Naive thymus-derived CD8-positive, alpha-beta T cell (primary cell): ENCODE measurements at places on chromosomes 1 and 21. TPM values are rescaled to one million over a fixed set of nuclear protein-coding genes. Genes with fewer than 3 reads are reported as not detected.

Gene TSPAN1
- total RNA-seq = not detected

Gene RORC
- not detected for total RNA-seq

Gene SLC45A1
- total RNA-seq = 1.2 TPM

Gene TAS1R1
- not detected for total RNA-seq

Gene KCNK1
- total RNA-seq = not detected

Gene ZBTB17
- 49.3 TPM for total RNA-seq

Gene LCE1F
- total RNA-seq = not detected

Gene FAM167B
- 1.7 TPM for total RNA-seq

Gene RNU1-4
- total RNA-seq = 3,916 TPM

- DNase-seq = no peak
- no peaks in the 10 kb centered on the region for H3K27me3 ChIP-seq
- H3K4me3 ChIP-seq = no peak overlapping the region
- H3K27ac ChIP-seq = no peak overlapping the region
- no peaks in the 10 kb centered on the region for H3K4me1 ChIP-seq
Measured at GRCh38 chr1:32733582-32734321, 31.2 kb upstream of the SYNC start.

GRCh38 chr1:246608616-246609376 is 42.5 kb downstream of the CNST start:
- peaks cover 26% of the 10 kb centered on the region for H3K4me1 ChIP-seq
- no peaks in the 10 kb centered on the region for H3K27me3 ChIP-seq
- H3K27ac ChIP-seq = peak overlapping the region; percentile 30
- no peak for DNase-seq
- H3K4me3 ChIP-seq = peak overlapping the region; percentile 22

- no peak overlapping the region for H3K4me3 ChIP-seq
- H3K27me3 ChIP-seq = peaks cover 9% of the 10 kb centered on the region
- no peak for DNase-seq
- no peaks in the 10 kb centered on the region for H3K36me3 ChIP-seq
- H3K4me1 ChIP-seq = peaks cover 18% of the 10 kb centered on the region
Measured at GRCh38 chr1:234515821-234516241, 36.9 kb upstream of the TARBP1 start.

- H3K27ac ChIP-seq = no peak overlapping the region
- no peak for DNase-seq
- no peaks in the 10 kb centered on the region for H3K27me3 ChIP-seq
- no peak overlapping the region for H3K4me3 ChIP-seq
- H3K36me3 ChIP-seq = peaks cover 5% of the 10 kb centered on the region
Measured at GRCh38 chr1:51263147-51263877, 27.2 kb downstream of the RNF11 start.

GRCh38 chr1:238141353-238141752 is 250.6 kb upstream of the ZP4 start:
- H3K27me3 ChIP-seq = no peaks in the 10 kb centered on the region
- H3K4me1 ChIP-seq = no peaks in the 10 kb centered on the region
- H3K27ac ChIP-seq = no peak overlapping the region
- no peaks in the 10 kb centered on the region for H3K36me3 ChIP-seq
- no peak overlapping the region for H3K4me3 ChIP-seq
- DNase-seq = no peak

- H3K4me3 ChIP-seq = no peak overlapping the region
- DNase-seq = no peak
- H3K36me3 ChIP-seq = no peaks in the 10 kb centered on the region
Measured at GRCh38 chr1:99315305-99315704, 51.0 kb downstream of the PLPPR4 start.

- no peak for DNase-seq
- peaks cover 82% of the 10 kb centered on the region for H3K4me1 ChIP-seq
- no peak overlapping the region for H3K4me3 ChIP-seq
- H3K36me3 ChIP-seq = no peaks in the 10 kb centered on the region
- H3K27me3 ChIP-seq = no peaks in the 10 kb centered on the region
Measured at GRCh38 chr1:235270625-235271024, 57.4 kb downstream of the ARID4B start.

DNA sequence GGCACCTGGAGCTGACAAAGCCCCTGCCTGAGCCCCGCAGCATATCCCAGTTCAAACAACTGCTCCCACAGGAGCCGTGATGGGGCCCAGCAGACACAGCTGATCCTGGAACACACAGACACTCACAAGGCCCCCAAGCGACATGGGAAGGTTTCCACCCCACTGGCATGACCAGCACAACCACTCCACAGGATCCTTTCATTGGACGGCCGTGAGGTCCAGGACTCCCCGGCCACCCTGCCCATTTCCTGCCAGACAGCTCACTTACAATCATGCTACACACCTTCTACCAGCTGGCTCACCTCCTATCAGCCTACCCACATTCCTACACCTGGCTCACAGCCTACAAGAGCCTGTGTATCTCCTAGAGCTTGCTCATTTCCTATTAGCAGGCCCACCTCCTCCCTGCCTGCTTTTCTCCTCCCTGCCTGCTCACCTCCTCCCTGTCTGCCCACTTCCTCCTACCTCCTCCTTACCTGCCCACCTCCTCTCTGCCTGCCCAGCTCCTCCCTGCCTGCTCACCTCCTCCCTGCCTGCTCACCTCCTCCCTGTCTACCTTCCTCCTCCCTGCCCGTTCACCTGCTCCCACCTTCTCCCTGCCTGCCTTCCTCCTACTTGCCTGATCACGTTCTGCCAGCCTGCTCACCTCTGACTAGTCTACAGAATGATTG is 73.9 kb downstream of the MATN1 start:
- H3K4me1 ChIP-seq = peaks cover 13% of the 10 kb centered on the region
- H3K27me3 ChIP-seq = peaks cover 46% of the 10 kb centered on the region
- H3K36me3 ChIP-seq = no peaks in the 10 kb centered on the region

DNA sequence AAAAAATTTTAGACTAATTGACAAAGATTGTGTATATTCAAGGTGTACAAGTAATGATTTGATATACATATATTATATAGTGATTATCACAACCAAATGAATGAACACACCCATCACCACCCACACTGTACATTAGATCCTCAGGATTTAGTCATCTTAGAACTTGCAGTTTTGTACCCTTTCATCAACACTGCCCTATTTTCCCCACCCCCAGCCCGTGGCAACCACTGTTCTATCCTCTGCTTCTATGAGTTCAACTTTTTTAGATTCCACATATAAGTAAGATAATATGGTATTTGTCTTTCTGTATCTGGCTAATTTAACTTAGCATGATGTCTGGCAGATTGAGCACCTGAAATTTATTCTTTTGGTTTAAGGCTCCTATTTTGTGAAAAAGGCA is 173.6 kb downstream of the IER5 start:
- H3K4me3 ChIP-seq = no peak overlapping the region
- no peak for DNase-seq
- H3K36me3 ChIP-seq = no peaks in the 10 kb centered on the region
- no peak overlapping the region for H3K27ac ChIP-seq
- H3K4me1 ChIP-seq = no peaks in the 10 kb centered on the region

DNA sequence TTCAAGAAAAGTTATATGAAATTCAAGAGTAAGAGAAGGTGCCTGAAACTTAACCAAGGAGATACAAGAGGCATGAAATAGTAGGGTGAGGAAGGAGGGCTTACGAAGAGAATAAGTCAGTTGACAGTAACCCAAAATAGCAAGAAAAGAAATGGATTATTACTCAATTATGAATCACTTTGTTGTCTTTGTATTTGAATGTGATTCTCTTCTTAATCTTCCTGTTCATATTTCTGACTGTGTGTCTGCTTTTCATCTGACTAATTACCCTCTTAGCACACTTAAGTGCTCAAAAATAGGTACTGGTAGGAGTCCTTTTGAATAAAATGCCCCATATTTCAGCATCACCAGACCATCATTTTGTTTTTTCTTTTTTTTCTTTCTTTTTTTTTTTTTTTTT is 39.4 kb downstream of the GLMN start:
- no peak overlapping the region for H3K4me3 ChIP-seq
- H3K27ac ChIP-seq = no peak overlapping the region
- no peaks in the 10 kb centered on the region for H3K27me3 ChIP-seq
- DNase-seq = no peak
- H3K4me1 ChIP-seq = no peaks in the 10 kb centered on the region

GRCh38 chr1:114152508-114153260 is 985 bp downstream of the SYT6 start:
- H3K36me3 ChIP-seq = no peaks in the 10 kb centered on the region
- no peak for DNase-seq
- H3K27ac ChIP-seq = no peak overlapping the region
- H3K27me3 ChIP-seq = peaks cover 61% of the 10 kb centered on the region
- H3K4me1 ChIP-seq = peaks cover 20% of the 10 kb centered on the region
- peak overlapping the region; percentile 46 for H3K4me3 ChIP-seq

DNA sequence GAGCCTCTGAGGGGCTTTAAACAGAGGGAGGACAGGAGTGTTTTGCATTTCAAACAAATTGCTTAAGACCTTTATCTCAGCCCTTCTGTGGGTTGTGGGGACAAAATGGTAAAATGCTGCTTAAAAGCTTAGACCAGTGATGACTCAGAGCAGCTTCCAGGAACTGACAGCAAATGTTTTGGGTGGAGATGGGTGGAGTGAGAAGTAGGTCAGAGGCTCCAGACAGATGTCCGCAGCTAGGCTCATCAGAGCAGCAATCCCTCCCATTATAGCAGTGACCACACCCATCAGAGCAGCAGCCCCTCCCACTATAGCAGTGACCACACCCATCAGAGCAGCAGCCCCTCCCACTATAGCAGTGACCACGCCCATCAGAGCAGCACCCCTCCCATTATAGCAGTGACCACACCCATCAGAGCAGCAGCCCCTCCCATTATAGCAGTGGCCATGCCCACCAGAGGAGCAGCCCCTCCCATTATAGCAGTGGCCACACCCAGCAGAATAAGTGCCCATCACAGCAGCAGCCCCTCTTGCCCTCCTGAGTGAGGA is 532.2 kb downstream of the MATN1 start:
- no peaks in the 10 kb centered on the region for H3K4me1 ChIP-seq
- H3K27me3 ChIP-seq = peaks cover 35% of the 10 kb centered on the region
- H3K27ac ChIP-seq = no peak overlapping the region

DNA sequence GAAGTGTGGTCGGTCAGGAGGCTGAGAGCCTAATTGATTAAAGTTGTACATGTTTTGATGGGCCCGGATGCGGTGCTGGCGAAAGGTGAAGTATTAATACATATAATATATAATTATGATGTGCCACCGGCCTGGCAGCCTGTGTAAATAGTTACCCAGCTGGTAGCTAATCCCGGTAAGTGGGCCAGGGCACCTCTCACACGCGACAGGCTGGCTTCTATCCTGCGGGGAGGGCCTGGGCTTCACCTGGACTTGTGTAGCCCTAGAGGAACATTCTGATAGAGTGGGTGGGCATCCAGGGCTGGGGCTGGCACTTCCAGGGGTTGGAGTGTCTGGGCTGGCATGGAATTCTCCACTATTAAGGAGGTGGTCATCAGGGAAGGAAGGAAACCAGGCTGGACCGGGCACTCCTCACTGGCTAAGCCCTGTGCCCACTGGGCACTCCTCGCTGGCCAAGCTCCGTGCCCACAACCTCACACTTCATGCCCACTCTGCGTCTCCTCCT is 48.3 kb downstream of the IGSF21 start:
- H3K36me3 ChIP-seq = no peaks in the 10 kb centered on the region
- H3K4me1 ChIP-seq = no peaks in the 10 kb centered on the region
- no peak for DNase-seq
- peaks cover 6% of the 10 kb centered on the region for H3K27me3 ChIP-seq

GRCh38 chr1:33368431-33368830 is 47.5 kb upstream of the A3GALT2 start:
- no peak overlapping the region for H3K27ac ChIP-seq
- H3K36me3 ChIP-seq = no peaks in the 10 kb centered on the region
- no peak overlapping the region for H3K4me3 ChIP-seq
- no peak for DNase-seq

- H3K4me3 ChIP-seq = no peak overlapping the region
- no peaks in the 10 kb centered on the region for H3K27me3 ChIP-seq
- H3K36me3 ChIP-seq = peaks cover 5% of the 10 kb centered on the region
- no peak for DNase-seq
- no peak overlapping the region for H3K27ac ChIP-seq
Measured at GRCh38 chr1:62064829-62065407, 129.7 kb upstream of the L1TD1 start.

GRCh38 chr1:22111620-22112019 is 31.3 kb downstream of the WNT4 start:
- H3K27ac ChIP-seq = no peak overlapping the region
- no peak for DNase-seq
- H3K36me3 ChIP-seq = peaks cover 2% of the 10 kb centered on the region
- H3K27me3 ChIP-seq = no peaks in the 10 kb centered on the region

GRCh38 chr1:82160036-82160435 is 359.3 kb downstream of the ADGRL2 start:
- H3K27me3 ChIP-seq = peaks cover 2% of the 10 kb centered on the region
- peaks cover 6% of the 10 kb centered on the region for H3K4me1 ChIP-seq
- DNase-seq = no peak
- no peak overlapping the region for H3K27ac ChIP-seq
- no peak overlapping the region for H3K4me3 ChIP-seq

- H3K4me1 ChIP-seq = peaks cover 73% of the 10 kb centered on the region
- no peaks in the 10 kb centered on the region for H3K36me3 ChIP-seq
- peak; percentile 27 for DNase-seq
- no peaks in the 10 kb centered on the region for H3K27me3 ChIP-seq
- peak overlapping the region; percentile 83 for H3K27ac ChIP-seq
Measured at GRCh38 chr1:155006601-155007101, 4.0 kb downstream of the ZBTB7B start.
